ENCODE measurements at places on chromosomes 3 and 15.

- DNase-seq, result no peak
Observed at GRCh38 chr3:134827213-134827612, 32.2 kb downstream of the EPHB1 start.

DNA sequence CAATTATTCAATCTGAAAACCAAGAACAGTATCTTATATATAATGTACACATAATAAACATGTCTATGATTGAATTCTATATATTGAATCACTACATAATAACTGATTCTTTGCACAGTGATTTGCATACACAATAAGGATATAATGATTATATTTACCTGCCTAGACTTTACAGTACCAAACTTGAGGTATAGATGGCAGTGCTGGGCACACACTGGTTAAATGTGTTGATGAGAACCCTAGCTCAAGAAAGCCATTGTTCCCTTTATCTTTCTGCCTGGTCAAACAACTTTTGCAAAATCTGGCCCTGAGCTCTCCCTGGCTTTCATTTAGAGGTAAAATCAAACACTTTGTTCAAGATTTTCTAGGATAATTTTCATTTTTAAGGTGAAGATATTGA lies 697.7 kb downstream of the TUSC7 start:
- no peak for DNase-seq

- no peak for DNase-seq
Observed at GRCh38 chr3:159390656-159391212, 588.9 kb downstream of the MFSD1 start.

DNA sequence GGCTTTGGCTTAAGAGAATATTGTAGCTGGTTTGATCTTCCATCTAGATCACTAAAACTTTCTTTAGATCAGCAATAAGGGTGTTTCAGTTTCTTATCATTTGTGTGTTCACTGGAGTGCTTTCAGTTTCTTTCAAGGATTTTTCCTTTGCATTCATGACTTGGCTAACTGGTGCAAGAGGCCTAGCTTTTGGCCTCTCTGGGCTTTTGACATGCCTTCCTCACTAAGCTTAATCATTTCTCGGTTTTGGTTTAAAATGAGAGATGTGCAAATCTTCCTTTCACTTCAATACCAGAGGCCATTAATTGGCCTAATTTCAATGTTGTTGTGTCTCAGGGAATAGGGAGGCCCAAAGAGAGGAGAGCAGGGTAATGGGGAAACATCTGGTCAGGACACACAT lies 30.3 kb upstream of the CCNB2 start:
- no peak for DNase-seq
